ENCODE measurements at places on chromosomes 7 and 10.

DNA sequence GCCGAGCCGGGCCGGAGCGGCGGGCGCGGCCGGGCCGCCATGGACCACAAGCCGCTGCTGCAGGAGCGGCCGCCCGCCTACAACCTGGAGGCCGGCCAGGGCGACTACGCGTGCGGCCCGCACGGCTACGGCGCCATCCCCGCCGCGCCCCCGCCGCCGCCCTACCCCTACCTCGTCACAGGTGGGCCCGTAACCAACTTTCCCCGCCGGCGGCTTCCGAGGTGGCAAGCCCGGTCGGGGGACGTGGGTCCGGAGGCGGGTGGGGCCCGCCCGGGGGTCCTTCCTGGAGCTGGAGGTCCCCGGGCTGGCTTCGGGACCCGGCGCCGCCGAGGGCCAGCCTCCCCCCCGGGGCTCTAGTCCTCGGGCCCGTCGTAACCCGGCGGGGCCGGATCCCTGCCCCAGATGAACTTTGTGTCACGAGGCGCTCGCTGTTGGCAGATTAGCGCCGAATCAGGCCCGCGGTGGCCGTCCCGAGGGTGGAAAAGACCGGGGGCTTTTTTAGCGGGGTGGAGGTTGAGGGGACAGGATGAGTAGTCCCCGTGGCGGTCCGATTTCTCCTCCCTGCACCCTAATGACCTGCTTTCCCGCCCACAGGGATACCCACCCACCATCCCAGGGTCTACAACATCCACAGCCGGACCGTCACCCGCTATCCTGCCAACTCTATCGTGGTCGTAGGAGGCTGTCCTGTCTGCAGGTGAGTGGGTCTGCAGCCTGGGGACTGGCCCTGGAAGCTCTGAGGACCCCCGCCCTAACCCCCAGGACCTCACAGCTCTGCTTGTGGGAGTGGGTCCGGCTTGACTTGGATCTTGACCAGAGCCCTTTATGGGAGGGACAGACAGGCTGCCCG lies 496 bp downstream of the BRI3 start:
- DNase-seq = no peak

- no peak for DNase-seq
These were observed 57.5 kb downstream of the CAMK1D start for GRCh38 chr10:12406764-12407400.

DNA sequence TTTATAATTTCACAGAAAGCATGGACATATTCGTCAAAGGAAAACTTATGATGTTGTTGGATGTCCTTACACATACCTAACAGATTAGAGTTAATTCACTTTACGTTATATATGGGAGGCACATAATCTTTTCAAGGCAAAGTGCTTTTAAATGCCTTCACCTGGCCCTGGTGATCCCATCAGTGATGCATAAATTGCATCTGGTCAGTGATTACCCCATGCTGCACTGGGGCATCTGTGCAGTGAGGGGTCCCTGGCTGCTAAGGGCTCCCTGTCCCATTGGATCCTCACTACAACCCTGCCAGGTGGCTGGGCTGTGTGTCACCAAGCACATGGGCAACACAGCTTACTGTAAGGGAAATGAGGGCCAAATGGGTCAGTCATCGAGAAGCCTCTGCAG lies 441.1 kb downstream of the RPS24 start:
- DNase-seq = no peak

DNA sequence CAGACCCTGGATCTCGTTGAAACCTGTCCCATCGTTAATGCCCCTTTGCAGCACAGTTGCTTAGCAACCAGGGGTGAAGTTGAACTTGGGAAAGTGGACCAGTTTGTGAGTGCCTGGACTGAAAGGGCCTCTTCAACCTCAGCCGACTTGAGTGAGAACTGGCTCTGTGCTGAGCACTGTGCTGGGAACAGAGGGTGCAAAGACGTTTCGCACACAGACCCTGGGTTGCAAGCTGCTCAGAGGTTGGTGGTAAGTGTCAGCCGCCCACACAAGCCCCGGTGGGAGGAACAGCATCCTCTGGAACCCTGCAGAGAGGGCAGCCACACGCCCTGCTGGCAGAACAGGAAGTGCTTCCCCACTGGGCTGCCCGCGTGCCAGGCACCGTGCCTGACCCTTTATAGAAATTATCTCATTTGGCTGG lies 89.2 kb downstream of the CARD11 start:
- DNase-seq = no peak
